H7 (cell line): ENCODE measurements at places on chromosomes 3 and 15. TPM values are rescaled to one million over a fixed set of nuclear protein-coding genes. Genes with fewer than 3 reads are reported as not detected.
A peak's percentile ranks its signal among the peaks of the same experiment; 100 is the strongest.

ZNF280D gene
- 12.0 and 17.0 TPM in 2 replicates for total RNA-seq

DNA sequence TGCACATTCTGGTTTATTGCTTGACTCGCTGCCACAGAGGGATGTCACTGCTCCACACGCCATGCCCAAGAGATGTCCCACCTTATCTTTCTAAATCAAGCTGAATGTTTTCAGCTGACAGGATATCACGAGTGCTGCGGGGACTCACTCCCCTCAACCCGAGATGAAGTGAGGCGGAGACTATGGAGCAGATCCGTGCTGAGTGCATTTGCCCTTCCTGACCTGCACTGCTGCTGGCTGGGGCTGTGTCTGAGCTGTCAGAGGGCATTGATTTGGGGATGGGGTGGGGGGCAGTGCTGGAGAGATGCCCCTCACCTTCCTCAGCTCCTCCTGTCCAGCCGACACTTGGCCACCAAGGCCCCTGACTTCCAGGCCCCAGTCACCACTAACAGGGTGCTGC is 40.5 kb upstream of the CSPG4 start:
- DNase-seq: no peak

GRCh38 chr3:146544929-146545528 is 622 bp upstream of the PLSCR1 start:
- no peak for DNase-seq

GRCh38 chr3:126355251-126355650 is 2.0 kb downstream of the KLF15 start:
- peak; percentile 74 for DNase-seq

DNA sequence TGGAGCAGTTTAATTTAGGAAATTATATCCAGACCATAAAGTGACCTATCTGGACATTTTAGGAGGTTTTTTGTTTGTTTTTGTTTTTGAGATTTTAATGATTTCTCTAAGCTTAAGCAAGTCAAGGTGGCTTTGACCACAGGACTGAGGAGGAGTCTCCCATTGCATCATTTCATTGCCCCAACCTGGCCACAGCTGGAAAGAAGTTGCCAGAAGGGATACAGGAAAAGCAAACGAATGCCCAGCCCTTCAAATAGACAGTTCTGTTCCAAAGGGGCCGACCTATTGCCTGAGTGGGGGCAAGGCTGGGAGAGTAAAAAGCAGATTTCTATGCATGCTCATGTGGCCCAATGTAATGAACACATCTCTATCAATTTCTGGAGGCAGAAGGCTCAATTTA is 12.0 kb upstream of the ONECUT1 start:
- DNase-seq: no peak
